ENCODE measurements at places on chromosomes 5 and 9. TPM values are rescaled to one million over a fixed set of nuclear protein-coding genes. Genes with fewer than 3 reads are reported as not detected.

DNA sequence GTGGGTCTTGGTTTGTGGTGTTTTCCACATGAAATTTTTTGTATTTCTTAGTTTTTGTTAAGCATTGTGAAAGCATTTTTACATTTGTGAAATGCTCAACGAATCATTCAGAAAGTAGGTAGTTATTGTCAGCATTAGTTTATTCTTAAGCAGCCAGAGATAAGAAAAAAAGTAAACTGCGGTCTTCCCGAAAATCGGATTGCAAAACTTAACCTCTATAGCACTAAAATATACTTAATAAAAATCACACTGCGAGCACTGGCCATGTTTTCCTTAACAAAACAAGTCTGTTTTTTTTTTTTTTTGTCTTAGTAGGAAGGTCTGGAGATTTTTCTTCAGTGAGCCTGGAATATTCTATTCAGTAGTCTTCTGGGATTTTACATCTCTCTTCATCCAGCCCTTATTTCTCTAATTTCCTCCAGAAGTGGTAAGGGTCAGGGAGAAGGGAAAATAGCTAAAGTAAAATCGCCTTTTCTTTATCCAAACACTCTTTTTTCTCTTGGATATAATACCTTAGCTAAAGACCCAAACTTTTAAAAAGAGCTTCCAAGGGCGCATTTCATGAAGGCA is 289.9 kb downstream of the DMAC1 start:
- no peaks in the 10 kb centered on the region for H3K27me3 ChIP-seq
- H3K27ac ChIP-seq = no peak overlapping the region
- no peaks in the 10 kb centered on the region for H3K4me1 ChIP-seq
- DNase-seq = no peak
- H3K36me3 ChIP-seq = no peaks in the 10 kb centered on the region
- no peak overlapping the region for H3K4me3 ChIP-seq

The LMX1B gene
- 0.14 TPM for total RNA-seq

DNA sequence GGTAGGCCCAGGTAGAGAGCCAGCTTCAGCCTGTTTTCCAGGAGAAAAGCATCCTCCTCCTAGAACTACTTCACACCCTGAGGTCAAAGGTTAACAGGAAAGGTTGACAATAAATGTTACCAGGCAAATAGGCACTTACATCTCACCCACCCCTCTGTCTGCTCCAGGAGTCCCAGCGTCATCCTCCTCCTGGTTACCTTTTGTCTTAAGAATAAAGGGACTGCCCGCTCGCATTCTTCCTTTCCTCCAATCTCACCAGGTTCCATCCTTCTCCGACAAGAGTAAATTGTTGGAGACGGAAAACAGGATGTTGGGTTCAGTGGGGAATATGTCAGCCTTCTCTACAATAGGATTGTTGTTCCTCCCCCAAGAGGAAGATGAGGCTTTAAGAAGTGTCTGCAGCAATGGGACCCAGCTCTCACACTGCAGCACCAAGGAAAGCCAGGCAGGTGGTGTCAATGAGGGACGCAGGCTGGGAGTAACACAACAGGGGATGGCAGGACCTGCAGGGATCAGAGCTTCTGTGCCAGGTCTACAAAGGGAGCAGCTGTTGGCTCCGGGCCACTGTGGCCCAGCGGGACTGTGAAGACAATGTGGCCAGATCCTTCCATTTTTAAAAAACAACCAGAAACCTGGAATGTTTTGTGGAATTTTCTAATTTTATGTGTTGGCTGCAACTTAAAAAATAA is 29.0 kb downstream of the FAT2 start:
- no peak for DNase-seq
- no peak overlapping the region for H3K27ac ChIP-seq
- peaks cover 4% of the 10 kb centered on the region for H3K27me3 ChIP-seq
- no peaks in the 10 kb centered on the region for H3K36me3 ChIP-seq

The TPPP gene
- total RNA-seq = 7.7 TPM

The PSMB7 gene
- 160 TPM for total RNA-seq

GRCh38 chr5:156375895-156376495 is 49.0 kb downstream of the SGCD start:
- no peaks in the 10 kb centered on the region for H3K27me3 ChIP-seq
- no peaks in the 10 kb centered on the region for H3K36me3 ChIP-seq
- H3K4me3 ChIP-seq = no peak overlapping the region
- no peak for DNase-seq
- no peak overlapping the region for H3K27ac ChIP-seq
